ENCODE measurements at places on chromosomes 1 and 21.

GRCh38 chr1:41461790-41462679, 22.4 kb downstream of the EDN2 start:
- DNase-seq, result no peak

DNA sequence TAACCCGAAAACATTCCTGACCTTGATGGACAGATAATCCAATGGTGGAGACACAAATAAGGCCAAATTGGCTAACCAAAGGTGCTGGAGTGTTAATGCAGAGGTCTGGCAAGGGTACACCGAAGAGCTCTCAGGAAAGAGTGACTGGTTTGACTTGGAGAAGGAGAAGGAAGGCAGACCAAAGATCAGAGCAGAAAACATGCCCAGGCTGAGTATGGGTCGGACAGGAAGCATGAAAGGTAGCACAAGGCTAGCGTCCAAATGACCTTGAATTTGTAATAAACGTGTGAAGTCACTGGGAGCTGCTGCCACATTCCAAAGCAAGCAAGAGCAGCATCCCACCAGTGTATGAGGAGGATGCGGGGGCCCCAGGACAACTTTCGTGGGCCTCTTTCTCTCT, 45.7 kb downstream of the APP start:
- DNase-seq, result no peak

- DNase-seq, result no peak
Measured at GRCh38 chr21:36010801-36011200, 49.5 kb downstream of the SETD4 start.

DNA sequence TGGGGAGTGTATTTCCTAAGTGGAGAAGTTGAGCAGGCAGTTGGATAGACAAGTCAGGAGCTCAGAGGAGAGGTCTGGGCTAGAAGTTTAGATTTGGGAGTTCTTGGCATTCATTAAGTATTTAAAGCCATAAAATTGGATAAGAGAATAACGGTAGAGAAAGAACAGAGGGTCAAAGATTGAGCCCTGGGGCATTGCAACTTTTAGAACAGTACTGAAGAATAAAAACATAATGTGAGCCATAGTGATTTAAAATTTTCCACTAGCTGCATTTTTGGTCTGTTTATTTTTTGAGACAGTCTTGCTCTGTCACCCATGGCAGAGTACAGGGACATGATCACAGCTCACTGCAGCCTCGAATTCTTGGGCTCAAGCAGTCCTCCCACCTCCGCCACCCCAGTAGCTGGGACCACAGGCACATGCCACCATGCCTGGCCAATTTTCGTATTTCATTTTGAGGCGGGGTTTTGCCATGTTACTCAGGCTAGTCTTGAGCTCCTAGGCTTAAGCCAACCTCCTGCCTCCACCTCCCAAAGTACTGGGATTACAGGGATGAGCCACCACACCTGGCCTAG, 85.9 kb upstream of the SOX13 start:
- DNase-seq, result no peak

DNA sequence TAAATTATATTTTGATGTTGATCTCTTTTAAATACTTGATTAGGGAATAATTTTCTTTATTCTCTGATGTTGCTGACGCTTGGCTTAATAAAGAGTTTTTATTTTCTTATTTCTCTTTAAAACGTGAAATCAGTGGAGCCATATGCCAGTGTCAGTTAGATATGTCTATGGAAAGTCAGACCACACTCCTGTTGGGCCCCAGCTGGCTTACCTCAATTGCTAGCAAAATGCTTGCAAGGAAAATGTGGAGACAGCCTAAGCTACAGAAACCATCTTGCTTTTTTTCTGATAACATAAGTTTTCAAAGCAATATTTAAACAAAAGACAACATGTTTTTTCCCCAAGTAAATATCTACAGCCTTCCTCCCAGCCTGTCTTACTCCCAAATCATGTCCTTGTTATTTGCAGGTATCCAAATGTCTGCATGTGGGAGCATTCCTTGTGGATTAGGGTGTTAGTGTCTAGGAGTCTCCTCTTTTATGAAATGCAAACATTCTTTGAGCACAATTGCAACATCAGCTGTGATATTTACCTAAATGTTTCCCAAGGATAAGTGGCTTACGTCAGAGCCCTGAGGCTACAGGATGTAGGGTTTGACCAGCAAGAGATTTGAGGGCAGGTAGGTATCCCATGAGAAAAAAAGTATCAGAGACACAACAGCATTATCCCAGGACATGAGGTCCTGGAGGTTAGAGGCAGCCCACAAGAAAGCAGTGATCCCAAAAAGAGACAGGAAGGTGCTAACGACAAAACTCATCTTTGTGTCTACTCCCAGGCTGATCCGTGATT, 117.2 kb upstream of the KCNJ15 start:
- no peak for DNase-seq

DNA sequence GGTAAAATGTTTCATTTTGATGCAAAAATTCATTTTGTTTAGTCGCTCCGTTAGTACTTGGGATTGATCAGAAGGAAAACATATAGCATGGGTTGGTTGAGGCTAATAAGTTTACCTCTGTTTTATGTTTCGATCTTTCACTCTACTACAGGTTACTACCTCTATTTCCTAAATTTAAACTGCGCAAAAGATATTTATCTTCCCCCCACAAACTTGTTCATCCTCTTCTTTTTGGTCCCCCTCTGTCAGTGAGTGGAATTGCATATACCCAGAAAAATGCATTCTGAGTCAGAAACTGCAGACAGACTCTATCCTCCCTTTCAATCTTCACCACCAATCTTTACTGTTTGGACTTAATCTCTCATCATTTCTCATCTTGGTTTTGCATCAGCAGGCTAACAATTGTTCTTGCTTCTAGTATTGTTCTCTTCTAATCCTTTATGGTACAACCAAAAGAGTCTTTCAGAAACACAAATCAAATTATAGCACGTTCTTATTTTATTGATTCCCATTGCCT, 316.0 kb upstream of the ADGRL4 start:
- DNase-seq, result no peak

All from globus pallidus (tissue), 1 donor.